CD4-positive, alpha-beta memory T cell (primary cell): ENCODE measurements at places on chromosomes 2 and 18. TPM values are rescaled to one million over a fixed set of nuclear protein-coding genes. Genes with fewer than 3 reads are reported as not detected.

DNA sequence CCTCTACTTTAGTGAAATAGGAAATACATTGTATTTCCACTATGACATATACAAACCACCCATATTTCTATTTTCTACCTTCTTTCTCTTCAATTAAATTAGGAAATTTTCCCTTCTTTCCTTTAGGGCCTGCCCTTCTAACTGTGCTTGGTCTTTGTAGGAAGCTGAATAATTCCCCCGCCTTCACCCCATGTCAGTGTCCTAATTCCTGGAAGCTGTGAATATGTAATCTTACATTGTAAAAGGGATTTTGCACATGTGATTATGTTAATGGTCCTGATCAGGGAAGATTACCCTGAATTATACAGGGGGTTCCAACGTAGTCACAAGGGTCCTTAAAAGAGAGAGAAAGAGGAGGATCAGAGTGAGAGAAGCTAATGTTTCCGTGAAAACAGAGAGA, 40.2 kb downstream of the GRB14 start:
- no peaks in the 10 kb centered on the region for H3K4me1 ChIP-seq
- no peak for DNase-seq
- no peaks in the 10 kb centered on the region for H3K36me3 ChIP-seq

DNA sequence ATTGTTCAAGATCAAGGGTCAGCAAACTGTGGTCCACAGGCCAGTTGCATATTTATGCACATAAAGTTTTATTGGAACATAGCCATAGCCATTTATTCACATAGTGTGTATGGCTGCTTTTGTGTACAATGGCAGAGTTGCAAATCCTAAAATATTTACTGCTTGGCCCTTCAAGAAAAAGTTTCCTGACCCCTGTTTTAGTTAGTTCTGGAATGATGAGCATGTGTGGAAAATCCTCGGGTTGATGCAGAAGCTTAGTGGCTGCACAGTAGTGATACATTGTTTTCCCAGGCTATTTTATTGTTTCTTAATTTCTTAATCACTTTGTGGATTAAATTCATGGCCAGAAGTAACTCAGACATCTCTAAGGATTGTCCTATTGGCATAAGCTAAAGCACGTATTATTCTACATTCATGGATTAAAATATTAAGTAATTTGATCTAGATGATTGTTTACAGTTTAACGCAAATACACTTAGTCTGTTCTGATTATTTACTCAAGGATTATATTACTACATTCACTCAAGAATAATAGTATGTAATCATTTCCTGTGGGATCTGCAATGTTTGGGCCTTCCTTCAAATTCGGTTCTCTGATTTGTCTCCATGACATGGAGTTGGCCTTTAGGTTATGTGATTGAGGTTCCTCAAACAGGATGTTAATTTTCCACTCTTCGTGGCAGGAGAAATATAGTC, 165.5 kb downstream of the TMEM247 start:
- no peaks in the 10 kb centered on the region for H3K36me3 ChIP-seq
- H3K27ac ChIP-seq = no peak overlapping the region
- no peak for DNase-seq
- H3K4me1 ChIP-seq = no peaks in the 10 kb centered on the region
- no peak overlapping the region for H3K4me3 ChIP-seq

DNA sequence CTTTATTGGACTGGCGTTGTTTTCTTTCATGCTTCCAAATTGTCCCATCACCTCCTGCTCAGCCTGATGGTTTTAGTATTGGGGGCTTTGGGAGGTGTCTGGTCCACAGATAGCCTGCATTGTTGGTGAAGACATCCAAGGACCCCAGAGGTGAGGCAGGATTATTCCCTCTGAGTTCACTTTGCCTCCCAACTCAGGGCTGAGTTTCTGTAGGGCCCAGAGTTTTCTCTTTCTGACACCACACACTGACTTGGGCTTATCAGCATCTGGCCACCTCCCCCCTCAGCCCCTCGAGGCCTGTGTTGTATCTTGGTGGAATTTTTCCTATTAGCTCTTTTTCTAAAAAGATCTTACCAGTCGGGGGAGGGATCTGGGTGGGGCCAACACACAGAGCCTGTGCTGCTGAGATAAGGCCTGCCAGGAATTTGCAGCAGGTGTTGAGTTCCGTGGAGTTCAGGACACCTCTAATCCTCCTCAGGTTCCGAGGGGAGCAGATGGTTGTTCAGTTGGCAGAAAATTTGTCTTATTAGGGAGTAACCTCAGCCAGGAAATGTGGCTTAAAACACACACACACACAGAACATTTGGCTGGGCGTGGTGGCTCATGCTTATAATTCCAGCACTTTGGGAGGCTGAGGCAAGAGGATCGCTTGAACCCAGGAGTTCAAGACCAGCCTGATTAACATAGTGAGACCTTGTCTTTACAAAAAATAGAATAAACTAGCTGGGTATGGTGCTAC, 7.3 kb downstream of the EMILIN2 start:
- H3K27ac ChIP-seq = no peak overlapping the region
- no peak overlapping the region for H3K4me3 ChIP-seq
- H3K36me3 ChIP-seq = no peaks in the 10 kb centered on the region

Gene MEIS1
- not detected for total RNA-seq

GRCh38 chr2:232415736-232416520, 9.3 kb downstream of the ALPG start:
- H3K4me3 ChIP-seq = no peak overlapping the region
- no peaks in the 10 kb centered on the region for H3K27me3 ChIP-seq
- no peaks in the 10 kb centered on the region for H3K36me3 ChIP-seq
- no peak overlapping the region for H3K27ac ChIP-seq
- H3K4me1 ChIP-seq = peaks cover 3% of the 10 kb centered on the region
- DNase-seq = no peak

Gene TANK
- 91.2 TPM for total RNA-seq

DNA sequence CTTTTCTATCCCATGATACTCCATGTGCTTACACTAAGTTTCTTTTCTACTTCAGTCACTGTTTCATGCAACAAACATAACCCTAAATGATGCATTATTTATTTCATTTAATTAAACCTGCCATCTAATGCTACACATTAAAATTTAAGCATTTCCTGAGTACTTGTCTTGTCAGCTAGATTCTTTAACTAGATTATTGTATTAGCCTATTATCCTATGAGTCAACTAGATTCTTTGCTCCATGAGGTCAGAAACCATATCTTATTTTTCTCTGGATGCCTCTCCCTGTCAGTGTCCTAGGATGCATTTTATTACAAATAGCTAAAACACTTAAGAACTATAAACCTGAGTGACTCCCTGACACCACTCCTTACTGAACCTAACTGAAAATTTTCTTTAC, 652.4 kb downstream of the SLC4A3 start:
- DNase-seq = no peak
- no peaks in the 10 kb centered on the region for H3K36me3 ChIP-seq
- no peaks in the 10 kb centered on the region for H3K4me1 ChIP-seq

DNA sequence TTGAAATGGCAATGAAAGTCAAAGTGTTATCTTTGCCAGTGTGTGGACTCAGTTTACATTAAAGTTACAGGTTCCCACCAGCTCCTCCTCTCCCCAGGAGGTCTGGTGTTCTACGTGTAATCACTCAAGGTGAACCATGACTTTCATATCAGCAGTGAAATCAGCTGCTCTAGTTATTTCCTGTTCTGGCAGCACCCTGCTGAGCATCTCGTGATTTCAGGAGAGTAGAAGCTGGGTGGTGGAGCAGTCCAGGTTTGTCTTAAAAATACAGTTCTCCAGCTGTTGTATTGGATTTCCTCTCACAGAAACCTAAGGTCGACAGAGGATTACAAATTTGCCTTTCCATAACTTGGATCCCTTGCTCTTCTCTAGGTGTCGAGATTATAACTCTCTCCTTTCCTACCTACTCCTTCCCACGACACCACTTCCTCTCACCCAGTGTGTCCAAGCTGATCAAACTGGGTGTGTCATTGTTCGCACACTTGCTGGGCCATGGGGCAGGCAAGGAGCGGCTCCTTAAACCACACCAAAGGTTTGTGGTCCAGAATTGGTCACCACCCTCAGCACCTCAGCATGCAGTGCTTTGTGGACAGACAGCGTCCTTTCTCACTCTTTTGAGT, 13.0 kb upstream of the ARHGAP25 start:
- DNase-seq = peak; percentile 75
- no peaks in the 10 kb centered on the region for H3K36me3 ChIP-seq
- peak overlapping the region; percentile 54 for H3K27ac ChIP-seq
- H3K4me3 ChIP-seq = no peak overlapping the region
- H3K4me1 ChIP-seq = peaks cover 96% of the 10 kb centered on the region

- no peaks in the 10 kb centered on the region for H3K4me1 ChIP-seq
- no peak for DNase-seq
- no peak overlapping the region for H3K4me3 ChIP-seq
- H3K27me3 ChIP-seq = no peaks in the 10 kb centered on the region
- H3K36me3 ChIP-seq = no peaks in the 10 kb centered on the region
Measured at GRCh38 chr2:105177536-105178254, 63.8 kb upstream of the GPR45 start.

- H3K27me3 ChIP-seq = no peaks in the 10 kb centered on the region
- no peaks in the 10 kb centered on the region for H3K36me3 ChIP-seq
- no peaks in the 10 kb centered on the region for H3K4me1 ChIP-seq
- no peak overlapping the region for H3K4me3 ChIP-seq
Measured at GRCh38 chr2:214574084-214574781, 163.4 kb downstream of the VWC2L start.

- peaks cover 71% of the 10 kb centered on the region for H3K4me1 ChIP-seq
- H3K27me3 ChIP-seq = no peaks in the 10 kb centered on the region
- H3K27ac ChIP-seq = no peak overlapping the region
- DNase-seq = no peak
Measured at GRCh38 chr2:101820519-101820918, 123.0 kb downstream of the MAP4K4 start.

Gene ARHGAP28
- not detected for total RNA-seq

GRCh38 chr2:86097913-86098312, 7.8 kb downstream of the POLR1A start:
- H3K36me3 ChIP-seq = peaks cover 15% of the 10 kb centered on the region
- no peak overlapping the region for H3K27ac ChIP-seq
- no peaks in the 10 kb centered on the region for H3K4me1 ChIP-seq
- H3K27me3 ChIP-seq = no peaks in the 10 kb centered on the region
- DNase-seq = no peak

- no peaks in the 10 kb centered on the region for H3K36me3 ChIP-seq
- DNase-seq = no peak
- H3K27me3 ChIP-seq = no peaks in the 10 kb centered on the region
- H3K4me1 ChIP-seq = no peaks in the 10 kb centered on the region
- no peak overlapping the region for H3K27ac ChIP-seq
- no peak overlapping the region for H3K4me3 ChIP-seq
Measured at GRCh38 chr2:162824304-162824703, 14.3 kb downstream of the KCNH7 start.
